ENCODE measurements at places on chromosomes 16 and 17. TPM values are rescaled to one million over a fixed set of nuclear protein-coding genes. Genes with fewer than 3 reads are reported as not detected.

- DNase-seq: no peak
Measured at GRCh38 chr17:30344283-30345088, 10.6 kb upstream of the TMIGD1 start.

DNA sequence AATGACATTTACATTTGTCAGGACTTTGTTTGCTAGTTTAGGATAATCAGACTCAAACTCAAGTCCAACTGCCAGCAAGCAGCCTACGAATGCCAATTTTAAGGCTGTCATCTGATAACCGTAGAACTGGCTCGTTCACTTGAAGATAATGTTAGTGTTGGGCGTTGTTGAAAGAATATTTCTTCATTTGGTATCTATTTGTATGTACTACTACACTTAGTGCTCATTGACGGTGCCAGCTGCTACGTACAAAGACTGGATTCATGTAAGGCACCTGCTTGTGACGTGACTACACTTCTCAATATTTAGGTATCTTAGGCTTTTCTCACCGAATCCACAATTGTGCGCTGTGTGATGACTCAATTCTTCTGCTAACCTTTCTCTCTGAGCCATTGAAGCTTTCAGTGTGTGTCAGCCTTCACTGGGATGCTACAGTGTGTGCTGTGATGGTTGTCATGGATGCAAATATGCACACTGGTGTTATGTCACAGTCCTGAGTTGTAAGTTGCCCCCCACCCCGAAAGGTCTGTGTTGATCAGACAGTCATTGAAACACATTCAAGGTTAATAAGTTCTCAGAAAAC, 5.7 kb downstream of the ATP2C2 start:
- DNase-seq: no peak

DNA sequence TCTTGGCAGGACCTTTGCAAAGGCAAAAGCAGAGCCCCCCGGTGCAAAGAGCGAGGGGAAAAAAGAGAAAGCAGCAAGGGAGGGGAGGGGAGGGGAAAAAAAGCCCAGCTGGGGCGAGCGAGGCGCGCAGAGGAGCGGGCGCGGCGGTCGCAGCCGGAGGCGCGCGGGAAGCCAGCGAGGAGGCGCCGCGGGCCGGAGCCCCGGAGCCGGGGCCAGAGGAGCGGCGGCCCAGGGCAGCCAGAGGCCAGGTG, 129 bp downstream of the IRX5 start:
- no peak for DNase-seq

DNA sequence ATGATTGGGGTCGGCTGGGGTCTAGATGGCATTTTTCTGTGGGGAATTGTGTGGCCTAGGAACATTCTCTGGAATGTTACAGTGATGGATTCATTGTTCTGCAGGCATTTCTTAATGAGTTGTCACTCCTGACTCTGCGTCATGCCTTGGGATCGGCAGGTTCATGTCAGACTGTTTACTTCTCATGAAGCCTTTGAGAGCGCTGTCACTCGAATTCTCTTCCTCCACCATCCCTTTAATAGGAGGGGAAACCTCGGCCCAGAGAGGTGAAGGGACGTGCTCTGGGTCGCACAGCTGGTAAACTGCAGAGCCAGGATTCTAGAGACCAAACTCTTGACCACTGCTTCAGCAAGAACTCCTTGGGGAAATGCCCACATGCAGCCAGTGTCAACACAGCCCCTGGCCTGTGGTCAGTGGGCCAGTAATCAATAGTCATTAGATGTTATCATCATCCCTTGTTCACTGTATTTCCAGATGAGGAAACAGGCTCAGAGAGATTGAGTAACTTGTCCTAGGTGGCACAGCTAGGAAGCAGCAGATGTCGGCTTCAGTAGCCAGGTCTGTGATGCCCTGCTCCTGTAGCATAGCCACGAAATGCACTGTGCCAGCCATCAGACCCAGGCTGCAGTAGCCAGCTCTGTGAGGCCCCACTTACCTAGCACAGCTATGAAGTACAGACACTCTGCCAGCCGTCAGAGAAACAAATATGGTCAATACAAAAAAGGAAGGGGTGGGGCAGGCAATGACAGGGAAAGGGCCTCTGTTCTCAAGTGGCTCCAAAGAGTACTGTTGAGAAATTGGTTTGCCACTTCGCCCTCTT, 259.0 kb downstream of the CPPED1 start:
- DNase-seq: no peak

DNA sequence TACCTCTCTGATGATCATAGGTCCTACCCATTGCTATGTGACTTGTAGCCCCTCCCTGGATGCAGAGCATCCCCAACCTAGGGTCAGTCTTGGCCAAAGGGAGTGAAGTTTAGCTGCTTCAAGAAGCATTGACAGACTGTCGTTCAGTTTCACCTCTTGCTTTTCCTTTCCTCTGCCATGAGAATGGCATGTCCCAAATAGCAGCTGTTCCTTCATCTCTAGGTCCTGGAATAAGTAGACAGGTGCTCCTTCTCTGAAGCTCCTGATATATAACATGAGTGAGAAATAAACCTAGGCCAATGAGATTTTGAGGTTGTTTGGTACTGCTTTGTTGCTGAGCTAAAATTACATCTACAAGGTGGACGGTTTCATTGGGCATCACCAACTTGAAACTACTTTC, 204.5 kb upstream of the CACNG5 start:
- no peak for DNase-seq

- no peak for DNase-seq
Measured at GRCh38 chr16:85782451-85782850, 16.9 kb downstream of the EMC8 start.

DNA sequence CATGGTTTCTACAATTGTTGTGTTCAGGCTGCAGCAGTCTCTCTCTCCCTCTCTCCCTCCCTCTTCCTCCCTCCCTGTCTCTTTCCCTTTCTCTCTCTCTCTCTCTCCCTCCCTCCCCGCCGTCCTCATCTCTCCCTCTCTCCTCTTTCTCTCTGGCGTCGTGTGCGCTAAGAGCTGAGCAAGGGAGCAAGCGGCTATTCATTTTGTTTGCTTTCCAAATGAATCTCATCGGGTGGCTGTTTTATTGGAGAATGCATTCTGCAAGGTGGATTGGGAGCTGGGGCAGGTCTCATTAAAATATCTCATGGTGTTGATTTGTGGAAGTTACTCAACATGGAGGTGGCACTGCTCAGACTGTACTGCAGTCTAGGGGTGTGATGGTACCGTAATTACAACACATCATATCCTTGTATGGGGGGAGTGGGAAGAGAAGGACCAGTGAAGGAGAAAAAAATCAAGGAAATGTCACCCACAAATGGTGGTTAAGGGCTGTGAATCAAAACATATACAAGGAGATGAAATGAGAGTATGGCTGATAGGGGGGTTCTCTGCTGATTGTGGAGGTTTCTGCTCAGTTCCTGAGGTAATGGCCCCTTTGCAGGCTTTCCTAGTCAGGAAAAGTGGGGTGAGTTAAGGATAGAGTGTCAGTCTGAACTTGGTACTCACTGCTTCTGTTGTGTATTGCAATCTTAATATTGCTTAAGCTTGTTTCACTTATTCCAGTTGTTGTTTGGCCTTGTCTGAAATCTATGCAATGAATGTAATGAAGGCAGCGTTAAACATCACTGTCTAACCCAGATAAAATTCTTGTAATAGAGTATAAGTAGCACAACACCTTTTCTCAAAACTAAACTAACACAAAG, 2.7 kb downstream of the MSL1 start:
- DNase-seq: no peak

GRCh38 chr16:72873044-72873443, 174.9 kb downstream of the ZFHX3 start:
- no peak for DNase-seq

DNA sequence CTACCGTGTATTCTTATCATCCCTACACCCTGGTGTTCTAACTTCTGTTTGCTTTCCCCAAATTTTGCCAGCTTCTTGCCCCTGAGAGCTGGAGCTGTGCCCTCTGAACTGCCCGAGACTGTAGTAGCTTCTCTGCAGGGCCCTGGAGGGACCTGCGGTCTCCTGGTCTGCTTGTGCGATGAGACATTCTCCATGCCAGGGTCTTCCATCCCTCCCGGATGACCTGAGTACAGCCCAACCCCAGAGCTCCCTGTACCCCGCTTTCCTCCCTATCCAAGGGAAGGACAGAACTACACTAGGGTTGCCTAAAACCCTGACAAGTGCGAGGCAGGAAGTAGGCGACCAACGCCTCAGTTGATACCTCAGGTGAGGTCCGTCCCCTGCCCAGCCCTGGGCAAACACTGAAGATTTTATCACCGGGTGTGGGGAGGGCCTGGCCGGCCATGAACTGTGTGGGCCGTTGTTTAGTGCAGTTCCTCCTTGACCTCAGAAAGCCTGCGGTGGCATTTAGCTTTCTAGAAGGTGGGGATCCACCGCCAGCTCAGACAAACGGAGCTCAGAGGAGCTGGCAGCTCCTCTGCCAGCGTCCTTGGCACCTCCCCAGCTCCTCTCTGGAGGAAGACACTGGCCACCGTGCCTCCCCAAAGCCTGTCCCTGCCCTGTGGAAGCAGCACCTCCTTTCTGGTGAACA, 13.7 kb downstream of the CANT1 start:
- no peak for DNase-seq

DNA sequence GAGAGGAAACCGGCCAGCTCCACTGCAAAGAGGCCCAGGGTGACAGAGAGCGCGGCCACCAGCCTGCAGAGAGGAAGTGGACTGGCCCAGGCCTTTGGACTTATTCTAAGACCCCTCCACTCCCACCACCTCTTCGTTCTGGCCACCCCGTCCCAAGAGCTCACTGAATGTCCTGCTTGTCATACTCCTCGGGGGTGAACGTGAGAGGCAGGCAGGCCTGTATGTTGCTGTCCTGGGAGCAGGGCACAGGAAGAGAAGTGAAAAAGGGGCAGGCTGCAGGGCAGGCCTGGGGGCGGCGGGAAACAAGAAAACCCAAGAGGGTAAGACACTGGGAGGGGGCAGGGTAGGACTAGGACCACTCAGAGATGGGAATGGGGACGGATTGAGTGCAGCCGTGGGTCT, 384 bp downstream of the TMEM107 start:
- DNase-seq: no peak

GRCh38 chr16:30600215-30600614, 10.0 kb downstream of the ZNF689 start:
- no peak for DNase-seq

DNA sequence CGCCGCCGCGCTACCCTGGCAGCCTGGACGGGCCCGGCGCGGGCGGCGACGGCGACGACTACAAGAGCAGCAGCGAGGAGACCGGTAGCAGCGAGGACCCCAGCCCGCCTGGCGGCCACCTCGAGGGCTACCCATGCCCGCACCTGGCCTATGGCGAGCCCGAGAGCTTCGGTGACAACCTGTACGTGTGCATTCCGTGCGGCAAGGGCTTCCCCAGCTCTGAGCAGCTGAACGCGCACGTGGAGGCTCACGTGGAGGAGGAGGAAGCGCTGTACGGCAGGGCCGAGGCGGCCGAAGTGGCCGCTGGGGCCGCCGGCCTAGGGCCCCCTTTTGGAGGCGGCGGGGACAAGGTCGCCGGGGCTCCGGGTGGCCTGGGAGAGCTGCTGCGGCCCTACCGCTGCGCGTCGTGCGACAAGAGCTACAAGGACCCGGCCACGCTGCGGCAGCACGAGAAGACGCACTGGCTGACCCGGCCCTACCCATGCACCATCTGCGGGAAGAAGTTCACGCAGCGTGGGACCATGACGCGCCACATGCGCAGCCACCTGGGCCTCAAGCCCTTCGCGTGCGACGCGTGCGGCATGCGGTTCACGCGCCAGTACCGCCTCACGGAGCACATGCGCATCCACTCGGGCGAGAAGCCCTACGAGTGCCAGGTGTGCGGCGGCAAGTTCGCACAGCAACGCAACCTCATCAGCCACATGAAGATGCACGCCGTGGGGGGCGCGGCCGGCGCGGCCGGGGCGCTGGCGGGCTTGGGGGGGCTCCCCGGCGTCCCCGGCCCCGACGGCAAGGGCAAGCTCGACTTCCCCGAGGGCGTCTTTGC, 3.1 kb downstream of the HIC1 start:
- DNase-seq: no peak

GRCh38 chr16:86628614-86629013, 50.3 kb downstream of the FOXL1 start:
- no peak for DNase-seq

- no peak for DNase-seq
Measured at GRCh38 chr17:37661400-37662014, 18.3 kb upstream of the DDX52 start.

GRCh38 chr17:4146641-4147040, 3.6 kb downstream of the CYB5D2 start:
- no peak for DNase-seq

DNA sequence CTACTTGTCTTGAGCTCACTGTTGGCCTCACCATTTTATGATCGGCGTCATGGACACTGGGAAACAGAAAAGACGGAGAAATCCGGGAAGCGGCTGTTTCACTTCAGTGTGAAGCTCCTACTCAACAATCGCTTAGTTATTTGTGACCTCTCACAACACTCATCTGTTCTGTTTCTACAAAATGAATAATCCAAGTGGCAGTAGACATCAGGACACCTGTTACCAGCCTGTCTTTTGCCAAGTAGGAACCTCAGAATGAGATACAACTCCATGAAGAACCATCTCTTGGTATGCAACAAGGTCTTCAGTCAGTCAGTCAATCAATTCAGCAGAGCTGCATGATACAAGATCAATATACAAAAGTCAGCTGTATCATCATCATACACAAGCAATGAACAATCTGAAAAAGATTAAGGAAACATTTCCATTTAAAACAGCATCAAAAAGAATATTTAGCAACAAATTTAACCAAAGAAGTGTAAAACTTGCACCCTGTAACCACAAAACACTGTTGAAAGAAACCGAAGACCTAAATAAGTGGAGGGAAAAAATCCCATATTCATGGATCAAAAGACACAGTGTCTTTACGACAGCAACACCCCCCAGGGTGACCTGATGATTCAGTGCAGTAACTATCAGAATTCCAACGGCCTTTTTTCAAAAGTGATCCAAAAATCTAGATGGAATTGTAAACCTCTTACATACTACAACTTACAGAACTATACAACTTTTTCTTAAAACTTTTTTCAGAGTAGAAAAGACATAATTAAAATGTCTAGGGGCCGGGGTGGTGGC, 63.4 kb downstream of the ANKRD11 start:
- no peak for DNase-seq

- no peak for DNase-seq
Measured at GRCh38 chr16:57614536-57614935, 13.9 kb upstream of the ADGRG1 start.

The PDILT gene
- total RNA-seq: not detected

The MT4 gene
- total RNA-seq: not detected

The P2RX5 gene
- 1.3 TPM for total RNA-seq
